Activated naive CD8-positive, alpha-beta T cell treated with anti-CD3 and anti-CD28 coated beads for 36 hours (primary cell): ENCODE measurements at places on chromosomes 3 and 15. TPM values are rescaled to one million over a fixed set of nuclear protein-coding genes. Genes with fewer than 3 reads are reported as not detected.

GATA2 gene
- 0.24 TPM for total RNA-seq

CCR1 gene
- total RNA-seq = not detected

CFAP20DC gene
- total RNA-seq = 1.6 TPM

PRRT3 gene
- total RNA-seq = 8.6 TPM

TEX55 gene
- not detected for total RNA-seq

ADGRG7 gene
- not detected for total RNA-seq

BUB1B gene
- 70.6 TPM for total RNA-seq
